ENCODE measurements at places on chromosomes 1 and 21.
A peak's percentile ranks its signal among the peaks of the same experiment; 100 is the strongest.

DNA sequence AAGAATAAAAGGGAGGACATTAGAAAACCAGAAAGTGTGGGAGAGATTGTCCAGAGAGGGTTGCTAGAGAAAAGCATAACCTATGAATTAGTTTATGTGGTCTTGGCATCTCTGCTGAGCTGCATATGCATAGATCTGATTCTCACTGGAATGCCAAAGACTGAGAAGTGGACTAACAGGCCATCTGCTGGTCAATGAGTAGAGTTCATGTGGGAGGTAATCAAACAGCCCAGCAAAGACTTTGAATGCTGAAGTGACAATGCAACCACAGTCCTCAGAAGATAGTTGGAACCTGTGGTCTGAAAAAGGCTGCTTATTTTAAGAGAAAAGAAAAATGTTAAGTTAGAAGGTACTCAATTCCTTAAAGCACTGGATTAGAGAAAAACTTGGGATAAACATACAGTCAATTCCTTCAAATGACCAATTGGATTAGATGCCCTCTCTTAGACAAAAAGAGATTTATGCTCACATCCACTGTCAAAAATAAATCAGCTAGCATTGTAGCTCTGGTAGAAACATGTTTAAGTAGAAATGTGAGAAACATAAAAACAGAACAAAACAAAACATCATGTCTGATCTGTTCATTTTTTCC, 382.8 kb downstream of the AMY1C start:
- peak; percentile 1 for DNase-seq

GRCh38 chr1:231757101-231757404, 130.5 kb downstream of the DISC1 start:
- DNase-seq, result no peak

DNA sequence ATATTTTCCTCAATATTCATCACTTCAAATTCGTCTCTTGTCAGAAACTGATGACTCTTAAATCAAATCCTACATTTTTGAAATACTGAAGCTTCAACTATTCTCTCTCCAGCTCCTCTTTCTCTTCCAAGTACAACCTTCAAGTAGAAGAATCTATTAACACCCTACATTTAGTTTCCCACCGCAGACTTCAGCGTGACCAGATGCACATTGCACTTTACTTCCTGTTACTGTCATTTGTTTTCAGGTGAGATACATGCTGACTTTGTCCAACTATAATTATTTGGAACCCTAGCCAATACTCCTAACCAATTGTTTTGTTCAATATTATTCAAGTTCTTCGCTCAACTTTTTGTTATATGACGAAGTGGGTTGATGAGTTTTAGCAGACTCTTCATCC, 116.0 kb downstream of the MRPL39 start:
- no peak for DNase-seq

DNA sequence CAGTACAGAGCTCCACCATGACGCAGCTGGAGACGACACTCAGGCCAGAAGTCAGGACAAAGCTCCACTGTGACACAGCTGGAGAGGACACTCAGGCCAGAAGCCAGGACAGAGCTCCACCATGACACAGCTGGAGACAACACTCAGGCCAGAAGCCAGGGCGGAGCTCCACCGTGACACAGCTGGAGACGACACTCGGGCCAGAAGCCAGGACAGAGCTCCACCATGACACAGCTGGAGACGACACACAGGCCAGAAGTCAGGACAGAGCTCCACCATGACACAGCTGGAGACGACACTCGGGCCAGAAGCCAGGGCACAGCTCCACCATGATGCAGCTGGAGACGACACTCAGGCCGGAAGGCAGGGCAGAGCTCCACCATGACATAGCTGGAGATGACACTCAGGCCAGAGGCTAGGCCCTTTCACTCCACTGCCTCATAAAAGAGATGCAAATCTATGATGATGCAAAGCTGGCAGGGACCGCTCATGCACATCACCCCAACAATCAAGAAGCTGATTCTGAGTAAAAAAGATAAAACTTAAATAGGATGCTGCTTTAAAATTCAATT, 13.6 kb upstream of the OR2B11 start:
- no peak for DNase-seq

- DNase-seq, result peak; percentile 30
Observed at GRCh38 chr1:193747579-193747978, 561.2 kb upstream of the B3GALT2 start.

DNA sequence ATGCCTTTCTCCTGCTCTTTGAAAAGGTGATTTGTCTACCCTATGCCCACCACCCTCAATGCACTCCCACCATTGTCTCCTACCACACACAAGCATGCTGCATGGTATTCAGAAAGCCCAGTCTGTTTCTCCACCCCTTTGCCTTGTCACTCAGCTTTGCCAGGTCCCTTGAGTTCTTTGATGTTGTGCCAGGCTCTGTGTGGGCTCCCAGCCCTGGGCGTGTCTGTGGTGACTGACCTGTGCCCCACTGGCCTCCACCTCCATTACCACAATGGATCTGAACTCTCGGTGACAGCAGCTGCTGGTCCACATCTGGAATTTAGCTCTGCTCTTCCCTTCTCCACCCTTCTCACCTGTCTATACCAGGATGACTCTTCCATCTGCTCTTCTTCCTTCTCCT, 34.9 kb downstream of the ATP2B4 start:
- no peak for DNase-seq

- no peak for DNase-seq
Observed at GRCh38 chr1:150164224-150164623, 14.5 kb downstream of the PLEKHO1 start.

GRCh38 chr1:9615316-9616063, 26.8 kb downstream of the TMEM201 start:
- DNase-seq, result peak; percentile 30

DNA sequence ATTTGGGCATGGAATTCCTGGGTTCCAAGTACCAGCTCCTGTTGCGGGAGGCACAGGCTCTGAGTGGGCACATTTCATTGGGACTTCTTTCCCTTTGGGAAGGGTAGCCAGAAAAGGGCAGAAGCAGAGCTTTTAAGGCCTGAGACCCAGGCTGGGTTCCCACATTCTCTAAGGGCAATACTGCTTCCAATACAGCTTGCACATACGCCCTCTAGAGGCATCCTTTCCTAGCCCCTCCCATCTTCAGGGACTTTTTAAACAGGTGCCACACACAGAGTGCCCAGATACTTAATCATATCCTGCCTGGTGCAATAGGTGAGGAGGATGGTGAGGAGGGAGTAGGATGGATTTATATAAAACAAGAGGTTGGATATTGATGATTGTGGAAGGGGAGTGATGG, 5.7 kb downstream of the GPR88 start:
- DNase-seq, result no peak

DNA sequence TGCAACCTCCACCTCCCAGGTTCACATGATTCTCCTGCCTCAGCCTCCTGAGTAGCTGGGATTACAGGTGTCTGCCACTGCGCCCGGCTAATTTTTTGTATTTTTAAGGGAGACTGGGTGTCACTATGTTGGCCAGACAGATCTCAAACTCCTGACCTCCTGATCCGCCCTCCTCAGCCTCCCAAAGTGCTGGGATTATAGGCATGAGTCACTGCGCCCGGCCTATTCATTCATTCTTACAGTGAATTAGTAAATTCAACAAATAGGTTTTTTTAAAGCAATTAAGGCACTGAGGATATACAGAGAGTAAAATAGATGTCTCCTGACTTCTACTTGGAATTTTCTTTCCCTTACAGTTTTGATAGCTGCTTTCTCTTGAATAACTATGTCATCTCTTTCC, 43.5 kb downstream of the CDC42 start:
- DNase-seq, result no peak

DNA sequence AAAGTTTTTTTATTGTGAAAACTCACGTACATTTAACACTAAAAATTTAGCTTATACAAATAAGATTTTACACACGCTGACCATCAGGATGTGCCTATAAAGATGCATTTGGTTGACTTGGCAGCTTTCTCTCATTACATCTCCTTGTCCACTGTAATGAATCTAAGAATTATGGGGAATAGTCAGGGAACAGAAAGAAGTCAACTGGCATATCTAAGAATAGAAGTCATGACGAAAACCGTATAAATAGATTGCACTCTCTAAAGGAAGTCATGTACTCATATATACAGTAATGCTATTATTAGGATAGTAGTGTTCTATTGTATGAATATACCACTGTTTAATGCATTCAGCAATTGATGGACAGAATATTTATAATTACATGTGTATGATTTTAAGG, 575.8 kb upstream of the B3GALT2 start:
- DNase-seq, result no peak

GRCh38 chr1:37325509-37326437, 148.6 kb upstream of the ZC3H12A start:
- DNase-seq, result no peak

- no peak for DNase-seq
Observed at GRCh38 chr1:172283766-172284165, 136.7 kb upstream of the C1orf105 start.

DNA sequence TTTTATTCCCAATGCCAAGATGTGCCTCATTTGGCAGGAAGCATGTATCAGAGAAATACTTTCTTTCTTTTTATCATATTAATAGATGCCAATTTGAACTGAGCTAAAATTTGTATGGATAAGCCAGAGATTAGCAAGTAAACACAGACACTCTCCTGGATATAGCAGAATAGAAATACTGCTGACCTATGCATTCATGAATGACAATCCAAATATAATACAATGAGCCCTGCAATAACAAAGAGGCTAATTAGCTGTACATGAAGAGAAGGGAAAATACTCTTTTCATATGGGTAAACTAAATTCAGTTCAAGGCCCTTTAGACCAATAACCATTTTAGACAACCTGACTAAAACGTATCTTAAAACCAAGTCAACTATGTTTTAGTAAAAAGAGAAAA, 388.1 kb upstream of the NR5A2 start:
- no peak for DNase-seq

- DNase-seq, result no peak
Observed at GRCh38 chr1:97780884-97781283, 139.9 kb downstream of the DPYD start.

DNA sequence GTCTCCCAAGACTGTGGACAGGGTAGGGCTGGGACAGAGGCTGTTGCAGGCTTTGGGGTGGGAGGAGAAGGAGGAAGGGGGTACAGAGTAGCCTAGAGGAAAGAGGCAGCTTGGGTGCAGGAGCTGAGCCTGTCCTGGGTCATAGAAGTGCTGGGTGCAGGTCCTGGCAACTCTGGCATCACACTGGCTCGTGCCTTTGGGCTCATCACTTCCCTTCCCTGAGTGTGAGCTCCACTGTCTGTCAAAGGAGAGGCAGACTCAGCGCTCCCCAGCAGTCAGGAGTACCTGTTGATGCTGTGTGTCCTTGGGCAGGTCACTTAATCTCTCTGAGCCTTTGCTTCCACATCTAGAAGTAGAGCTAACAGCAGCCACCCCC, 157.1 kb downstream of the PTPRU start:
- DNase-seq, result no peak

- DNase-seq, result no peak
Observed at GRCh38 chr1:18535391-18536210, 54.9 kb downstream of the KLHDC7A start.

GRCh38 chr1:86648255-86648654, 56.1 kb upstream of the SH3GLB1 start:
- peak; percentile 61 for DNase-seq

DNA sequence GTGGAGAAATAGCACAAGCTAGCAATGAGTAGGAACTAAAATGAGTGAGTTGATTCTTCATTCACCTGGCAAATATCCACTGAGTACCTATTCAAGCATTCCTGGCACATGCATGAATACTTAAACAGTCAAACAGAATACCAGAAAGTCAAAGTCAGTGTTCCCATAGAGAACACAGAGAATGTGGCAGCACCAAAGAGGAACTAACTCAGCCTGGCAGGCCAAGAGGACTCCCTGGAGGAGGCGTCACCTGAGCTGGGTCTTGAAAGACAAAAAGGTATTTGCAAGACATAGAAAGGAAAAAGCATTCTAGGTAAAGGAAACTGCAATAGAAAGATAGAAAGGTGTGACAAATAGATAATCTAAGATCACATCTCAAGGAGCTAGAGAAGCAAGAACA, 49.7 kb downstream of the DMRTA2 start:
- DNase-seq, result no peak

- DNase-seq, result no peak
Observed at GRCh38 chr1:206004826-206005225, 1.6 kb upstream of the RAB7B start.

GRCh38 chr1:1531947-1532346, 8.5 kb downstream of the TMEM240 start:
- no peak for DNase-seq

GRCh38 chr1:112727716-112728115, 12.6 kb upstream of the PPM1J start:
- no peak for DNase-seq

DNA sequence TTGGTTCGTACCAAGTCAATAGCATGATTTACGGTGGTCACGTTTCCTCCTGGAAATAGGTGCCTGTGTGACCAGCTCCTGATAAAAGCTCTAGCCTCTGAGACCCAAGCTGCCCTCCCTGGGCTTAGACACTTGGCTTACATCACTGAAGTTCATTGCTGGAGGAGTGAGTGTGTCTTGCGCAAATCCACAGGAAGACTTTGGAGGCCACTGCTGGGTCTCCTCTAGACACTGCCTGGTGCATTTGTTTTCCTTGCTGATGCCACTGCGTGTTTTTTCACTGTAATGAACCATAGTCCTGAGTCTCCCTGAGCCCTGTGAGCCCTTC, 230.6 kb downstream of the DSCAM start:
- DNase-seq, result no peak

- DNase-seq, result no peak
Observed at GRCh38 chr1:202571719-202572339, 138.4 kb downstream of the SYT2 start.

DNA sequence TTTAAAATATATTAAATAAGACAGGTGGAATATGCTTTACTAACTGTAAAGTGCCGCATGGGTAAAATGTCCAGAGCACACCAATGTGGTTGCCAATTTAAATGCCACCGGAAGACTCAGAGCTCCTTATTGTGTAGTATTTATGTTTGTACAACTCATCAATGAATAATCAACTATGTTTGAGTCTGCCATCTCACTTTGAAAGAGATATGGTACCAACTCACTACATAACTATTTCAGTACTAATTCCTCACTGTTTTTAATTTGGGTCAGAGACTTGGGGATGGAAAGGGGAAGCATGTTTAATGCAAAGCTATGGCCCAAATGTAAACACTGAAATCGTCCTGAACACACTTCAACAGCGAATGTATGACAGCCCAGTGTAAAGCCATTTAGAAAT, 144.8 kb downstream of the NR5A2 start:
- peak; percentile 46 for DNase-seq
